IPS-NIHi11 (cell line): ENCODE measurements at places on chromosomes 4 and X.

GRCh38 chr4:172780566-172781081 lies 388.0 kb upstream of the GALNT7 start:
- no peak for DNase-seq

GRCh38 chr4:60657041-60657440 lies 543.1 kb upstream of the ADGRL3 start:
- no peak for DNase-seq

GRCh38 chrX:153968754-153969124 lies 2.9 kb downstream of the HCFC1 start:
- DNase-seq: no peak

DNA sequence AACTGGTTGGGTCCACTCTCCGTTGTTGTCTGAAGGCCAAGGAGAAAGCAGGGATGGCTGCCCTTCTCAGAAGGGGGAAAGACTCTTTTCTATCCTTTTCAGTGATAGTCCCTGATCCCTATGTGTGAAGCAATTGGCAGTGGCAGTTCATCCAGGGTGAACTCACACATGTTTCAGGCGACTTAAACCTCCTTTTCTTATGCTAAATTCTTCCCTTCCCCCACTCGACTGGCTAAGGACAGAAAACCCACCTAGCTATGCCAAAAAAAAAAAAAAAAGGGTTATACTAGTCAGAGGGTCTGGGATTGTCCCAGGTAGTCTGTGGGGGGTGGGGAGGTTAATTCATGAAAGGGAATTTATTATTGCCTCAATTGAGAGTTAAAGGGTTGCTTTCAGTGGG lies 12.2 kb upstream of the ZNF280C start:
- peak; percentile 5 for DNase-seq
